ENCODE measurements at places on chromosomes 1 and 21. TPM values are rescaled to one million over a fixed set of nuclear protein-coding genes. Genes with fewer than 3 reads are reported as not detected.

Gene RNU1-2
- total RNA-seq: 2,232 TPM

Gene S100A2
- 0.63 TPM for total RNA-seq

- DNase-seq: no peak
Measured at GRCh38 chr1:153608089-153608682, 4.8 kb downstream of the S100A16 start.

- no peak for DNase-seq
Measured at GRCh38 chr1:54998677-54999076, at the start of gene BSND. Gene BSND, plus strand, starts transcription at chr1:54998933. Its CDS starts 254 bp downstream, at chr1:54999187.

DNA sequence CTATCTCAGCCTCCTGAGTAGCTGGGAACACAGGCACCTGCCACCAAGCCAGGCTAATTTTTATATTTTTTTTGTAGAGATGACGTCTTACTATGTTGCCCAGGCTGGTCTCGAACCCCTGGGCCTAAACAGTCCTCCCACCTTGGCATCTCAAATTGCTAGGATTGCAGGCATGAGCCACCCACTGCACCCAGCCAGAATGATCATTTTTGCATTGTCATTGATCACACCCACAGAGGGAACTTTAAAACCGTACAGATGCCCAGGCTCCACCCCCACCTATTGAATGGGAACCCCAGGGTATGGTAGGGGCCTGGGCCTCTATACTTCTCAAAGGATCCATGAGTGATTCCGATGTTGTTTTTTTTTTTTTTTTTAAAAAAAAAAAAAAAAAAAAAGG lies 36.7 kb downstream of the ETNK2 start:
- DNase-seq: no peak

Gene OR2AK2
- total RNA-seq: not detected

Gene RGS8
- not detected for total RNA-seq

- no peak for DNase-seq
Measured at GRCh38 chr1:83060221-83060620, 938.7 kb downstream of the TTLL7 start.

Gene H3-3A
- total RNA-seq: 526 TPM

DNA sequence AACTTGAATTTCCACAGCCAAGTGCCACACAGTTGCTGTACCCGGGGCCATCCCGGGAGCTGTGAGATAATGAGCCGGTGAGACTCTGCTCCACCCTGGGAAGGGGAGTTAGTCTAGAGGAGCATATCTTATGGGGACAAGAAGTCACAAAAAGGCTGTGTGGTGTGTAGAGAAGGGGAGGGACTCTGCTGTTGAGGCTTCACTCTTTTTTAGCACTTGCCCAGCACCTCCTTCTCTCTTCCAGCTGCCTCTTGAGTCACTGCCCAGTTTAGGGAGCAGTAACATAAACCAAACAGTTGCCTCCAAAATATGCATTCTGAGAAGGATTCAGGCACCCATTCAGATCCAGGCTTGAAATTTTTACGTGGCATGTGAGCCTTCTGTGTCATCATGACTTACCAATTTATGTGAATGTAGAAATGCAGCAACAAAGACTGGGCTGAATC lies 744 bp upstream of the WDR26 start:
- peak; percentile 26 for DNase-seq

Gene RNF186
- not detected for total RNA-seq

DNA sequence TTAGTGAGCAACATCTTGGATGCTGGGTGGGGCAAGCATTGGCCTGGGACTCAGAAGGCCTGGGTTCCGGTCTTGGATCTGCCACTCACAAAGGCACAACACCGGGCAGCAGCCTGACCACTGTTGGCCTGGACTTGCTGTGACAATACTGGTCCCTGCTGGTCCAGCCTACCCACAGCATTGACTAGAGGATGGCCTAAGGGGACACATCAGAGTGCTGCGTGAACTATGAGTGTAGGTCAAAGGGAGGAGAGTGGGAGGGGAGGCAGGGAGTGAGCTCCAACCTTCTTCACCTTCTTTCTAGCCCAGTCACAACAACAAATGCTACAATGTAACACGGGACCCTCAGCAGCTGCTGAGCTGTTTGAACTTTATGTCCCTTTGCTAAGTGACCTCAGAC lies 31.1 kb downstream of the TMEM50A start:
- no peak for DNase-seq

DNA sequence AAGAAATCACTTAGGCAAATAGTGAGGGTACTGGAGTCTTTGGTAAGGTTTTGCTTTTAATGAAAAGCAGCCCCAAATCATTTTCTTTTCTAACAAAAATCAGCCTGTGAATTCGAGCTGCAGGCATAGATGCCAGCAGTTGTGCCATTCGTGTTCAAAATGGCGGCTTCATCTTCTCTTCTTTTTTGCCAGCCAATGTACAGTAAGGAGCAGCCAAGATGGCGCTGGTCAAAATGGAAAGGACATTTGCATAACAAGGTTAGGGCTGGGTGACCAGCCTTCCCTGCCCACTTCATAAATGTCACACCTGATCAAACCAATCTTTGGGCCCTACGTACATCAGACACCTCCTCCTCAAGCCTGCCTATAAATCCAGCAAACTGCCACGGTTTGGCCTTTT lies 100.2 kb upstream of the RGS1 start:
- no peak for DNase-seq

DNA sequence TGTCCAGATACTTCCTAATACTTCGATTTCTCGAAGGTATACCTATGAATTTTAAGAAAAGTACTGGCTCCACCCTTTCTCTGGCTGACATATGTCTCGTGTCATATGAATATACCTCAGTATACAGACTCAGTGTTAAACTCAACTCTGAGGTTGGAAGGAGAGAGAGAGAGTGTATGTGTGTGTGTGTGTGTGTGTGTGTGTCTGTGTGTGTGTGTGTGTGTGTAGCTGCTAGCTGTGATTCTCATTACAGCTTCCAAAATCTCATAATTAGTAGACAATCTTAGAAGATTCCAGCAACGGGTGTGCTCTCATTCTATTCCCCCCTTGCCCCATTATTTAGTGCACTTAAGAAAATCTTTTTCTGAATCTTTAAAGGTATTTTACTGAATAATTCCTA lies 380.3 kb upstream of the B3GALT2 start:
- no peak for DNase-seq

Gene CFAP74
- not detected for total RNA-seq

DNA sequence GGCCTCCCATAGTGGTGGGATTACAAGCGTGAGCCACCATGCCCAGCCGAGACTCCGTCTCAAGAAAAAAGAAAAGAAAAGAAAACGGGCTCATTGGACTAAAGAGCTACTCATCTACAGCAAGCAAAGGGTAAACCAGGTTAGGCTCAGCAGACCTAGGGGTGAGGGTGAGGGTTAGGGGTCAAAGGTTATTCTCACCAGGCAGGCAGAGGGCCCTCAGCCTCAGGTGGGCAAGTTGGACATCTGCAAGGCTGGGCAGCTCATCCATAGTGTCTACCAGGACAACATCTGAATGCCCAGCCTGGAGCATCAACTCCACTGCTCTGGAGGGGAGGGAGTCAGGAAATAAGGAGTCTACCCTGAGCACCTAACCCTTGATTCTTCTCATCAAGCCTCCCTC lies 3.5 kb downstream of the MTMR11 start:
- DNase-seq: no peak

DNA sequence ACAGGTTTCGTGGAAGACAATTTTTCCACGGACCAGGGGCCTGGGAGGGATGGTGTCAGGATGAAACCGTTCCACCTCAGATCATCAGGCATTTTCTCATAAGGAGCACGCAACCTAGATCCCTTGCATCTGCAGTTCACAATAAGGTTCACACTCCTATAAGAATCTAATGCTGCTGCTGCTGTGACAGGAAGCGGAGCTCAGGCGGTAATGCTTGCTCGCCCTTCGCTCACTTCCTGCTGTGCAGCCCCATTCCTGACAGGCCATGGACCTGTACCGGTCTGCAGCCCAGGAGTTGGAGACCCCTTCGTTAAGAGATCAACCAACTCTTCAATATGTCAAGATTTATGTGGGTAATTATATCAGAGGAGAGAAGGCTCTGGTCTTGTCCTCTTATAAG lies 3.3 kb upstream of the DHX9 start:
- DNase-seq: no peak

- DNase-seq: no peak
Measured at GRCh38 chr1:58434181-58434580, 112.3 kb downstream of the OMA1 start.

GRCh38 chr1:12678820-12679219 lies 34.9 kb downstream of the AADACL4 start:
- no peak for DNase-seq

Gene OR2T35
- not detected for total RNA-seq

Gene SLAMF9
- total RNA-seq: not detected

DNA sequence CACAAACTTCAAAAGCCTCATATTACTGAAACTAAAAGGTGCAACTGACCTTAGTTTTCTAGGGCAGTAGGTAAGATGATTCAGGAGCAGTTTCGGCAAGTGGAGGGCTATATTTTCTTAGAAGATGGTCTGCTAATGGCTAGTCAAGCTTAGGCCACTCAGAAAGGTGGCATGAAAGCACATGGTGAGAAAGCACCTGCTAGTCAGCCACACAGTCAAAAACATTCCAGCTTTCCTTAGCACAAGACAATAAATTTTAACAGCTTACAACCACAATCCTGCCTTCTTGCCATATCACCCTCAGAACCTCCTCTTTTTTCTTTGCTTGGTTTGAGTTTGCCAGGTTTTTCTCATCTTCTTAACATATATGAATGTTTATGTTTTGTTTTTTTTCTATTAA lies 81.1 kb upstream of the SLFNL1 start:
- no peak for DNase-seq

DNA sequence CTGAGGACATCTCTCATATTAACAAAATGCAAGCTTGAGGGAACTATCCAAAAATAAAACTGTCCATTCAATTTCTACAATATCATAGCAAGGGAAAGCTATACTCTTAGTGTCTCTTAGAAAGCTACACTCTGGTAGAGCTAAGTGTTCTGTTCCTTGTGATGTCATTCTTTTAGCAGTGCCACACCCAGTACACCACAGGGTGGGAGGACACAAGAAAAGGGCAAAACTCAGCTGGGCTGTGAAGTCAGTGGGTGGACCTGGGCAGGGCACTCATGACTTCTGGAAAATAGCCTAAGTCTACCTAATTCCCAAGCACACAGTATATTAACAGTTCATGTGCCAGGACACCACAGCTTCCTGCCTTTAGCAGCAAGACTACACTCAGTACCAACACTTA lies 42.2 kb upstream of the TNFSF4 start:
- no peak for DNase-seq

- no peak for DNase-seq
Measured at GRCh38 chr1:98205291-98206017, 284.6 kb upstream of the DPYD start.

Gene KLHDC8A
- not detected for total RNA-seq

- no peak for DNase-seq
Measured at GRCh38 chr1:228149406-228150119, at the start of gene GJC2. Gene GJC2, plus strand, starts transcription at chr1:228149930. Its CDS starts 7,829 bp downstream, at chr1:228157759.

DNA sequence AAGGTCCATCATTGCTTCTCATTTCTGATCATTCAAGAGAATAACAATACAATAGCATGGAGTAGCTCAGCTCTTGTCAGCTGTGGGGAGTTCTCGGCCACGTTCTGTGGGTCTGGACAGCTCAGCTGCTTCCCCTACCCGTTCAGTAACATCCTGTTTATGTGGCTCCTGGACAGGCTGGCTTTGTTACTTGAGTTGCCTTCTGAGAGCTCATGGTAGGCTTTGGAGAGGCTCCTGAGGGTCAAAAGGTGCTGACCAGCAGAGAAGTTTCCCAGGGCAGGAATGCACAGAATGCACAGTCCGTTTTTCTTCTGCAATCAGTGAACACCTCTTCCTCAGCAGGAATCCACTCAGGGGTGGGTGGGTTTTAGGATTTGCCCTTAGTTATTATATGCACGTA lies 36.0 kb downstream of the KAZN start:
- DNase-seq: no peak

Gene GSTM5
- not detected for total RNA-seq

DNA sequence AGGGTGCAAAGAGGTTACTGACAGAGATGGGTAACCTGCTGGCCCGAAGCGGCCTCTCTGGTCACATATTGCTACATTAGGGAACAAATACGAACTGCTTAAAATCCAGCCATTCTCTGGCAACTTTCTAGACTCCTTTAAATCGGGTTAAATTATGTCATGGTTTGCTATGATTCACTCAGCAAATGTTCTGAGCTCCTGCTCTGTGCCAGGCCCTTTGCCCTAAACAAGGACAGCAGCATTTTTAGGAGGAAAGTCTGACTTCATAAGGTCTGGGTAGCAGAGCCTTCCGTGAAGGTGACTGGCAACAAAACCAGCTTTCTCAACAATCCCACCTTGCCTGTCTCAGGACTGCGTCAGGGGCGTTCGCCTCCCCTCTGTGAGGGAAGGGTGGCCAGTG lies 15.4 kb downstream of the ZP4 start:
- no peak for DNase-seq

GRCh38 chr1:159000625-159001024 lies 9.1 kb upstream of the IFI16 start:
- DNase-seq: no peak

DNA sequence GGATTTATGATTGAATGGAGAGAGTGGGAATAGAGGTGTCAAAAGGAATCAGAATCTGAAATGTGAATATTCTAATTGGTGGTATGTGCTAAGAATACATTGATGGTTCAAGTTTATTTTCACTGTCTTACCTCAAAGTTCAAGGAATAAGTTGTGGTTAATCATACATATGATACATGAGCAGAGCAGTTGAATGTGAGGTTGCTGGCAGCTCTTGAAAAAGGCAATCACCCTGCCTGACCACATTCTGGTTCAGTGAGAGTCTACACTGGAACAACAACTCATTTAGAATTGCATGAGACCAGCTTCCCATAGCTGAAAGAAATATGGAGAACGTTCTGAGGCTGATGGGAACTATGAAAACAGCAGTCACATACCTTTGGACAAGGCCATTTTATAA lies 68.3 kb upstream of the ARHGAP29 start:
- DNase-seq: no peak

Gene TMEM51
- total RNA-seq: 0.18 TPM
